Esophagus squamous epithelium (tissue), 5 donors: ENCODE measurements at places on chromosomes 6 and 20.
A peak's percentile ranks its signal among the peaks of the same experiment; 100 is the strongest.

DNA sequence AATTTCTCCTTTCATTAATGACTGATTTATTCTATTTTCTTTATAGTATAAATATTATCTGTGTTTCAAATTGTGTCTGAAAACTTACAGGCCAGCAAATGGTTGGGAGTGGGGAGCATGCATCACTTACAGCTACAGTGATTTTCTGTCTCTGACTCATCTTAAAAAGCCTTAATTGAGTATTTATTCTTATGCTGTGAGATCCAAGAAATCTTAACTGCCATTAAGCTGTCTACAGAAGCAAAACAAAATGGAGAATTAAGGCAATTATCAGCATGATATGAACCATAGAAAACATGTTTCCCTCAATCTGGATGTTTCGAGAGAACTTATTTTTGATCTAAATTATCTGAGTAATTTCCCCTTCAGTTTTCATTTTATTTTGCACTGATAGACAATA is 831.2 kb downstream of the KIF16B start:
- DNase-seq = no peak
- H3K27me3 ChIP-seq = no peaks in the 10 kb centered on the region
- no peak overlapping the region for H3K4me3 ChIP-seq
- H3K27ac ChIP-seq = no peak overlapping the region
- no peaks in the 10 kb centered on the region for H3K36me3 ChIP-seq

GRCh38 chr6:147507162-147508041 is 1.1 kb upstream of the SAMD5 start:
- peaks cover 53% of the 10 kb centered on the region for H3K4me1 ChIP-seq
- no peaks in the 10 kb centered on the region for H3K27me3 ChIP-seq
- no peaks in the 10 kb centered on the region for H3K36me3 ChIP-seq
- H3K4me3 ChIP-seq = peak overlapping the region; percentile 76
- H3K27ac ChIP-seq = peak overlapping the region; percentile 65

DNA sequence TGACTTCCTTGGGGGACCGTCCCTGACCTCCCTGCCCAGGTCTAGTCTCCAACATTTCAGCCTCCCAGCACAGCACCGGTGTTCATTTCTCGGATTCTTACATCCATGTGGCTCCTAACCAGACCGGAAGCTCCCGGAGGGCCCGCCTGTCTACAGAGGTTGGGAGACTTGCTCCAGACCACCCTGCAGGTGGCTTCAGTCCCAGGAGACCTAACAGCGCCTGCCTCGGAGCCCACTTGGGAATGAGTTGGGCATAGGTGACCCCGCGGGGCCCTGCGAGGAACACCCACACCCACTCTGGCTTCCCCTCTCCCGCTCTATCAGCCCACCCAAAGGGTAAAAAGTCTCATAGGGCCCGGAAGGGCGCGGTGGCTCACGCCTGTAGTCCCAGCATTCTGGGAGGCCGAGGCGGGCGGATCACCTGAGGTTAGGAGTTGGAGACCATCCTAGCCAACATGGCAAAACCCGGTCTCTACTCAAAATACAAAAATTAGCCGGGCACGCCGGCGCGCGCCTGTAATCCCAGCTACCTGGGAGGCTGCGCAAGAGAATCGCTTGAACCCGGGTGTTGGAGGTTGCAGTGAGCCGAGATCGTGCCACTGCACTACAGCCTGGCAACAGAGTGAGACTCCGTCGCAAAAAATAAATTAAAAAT is 5.4 kb downstream of the DPPA5 start:
- H3K4me1 ChIP-seq = no peaks in the 10 kb centered on the region
- H3K27me3 ChIP-seq = no peaks in the 10 kb centered on the region
- H3K27ac ChIP-seq = no peak overlapping the region
- DNase-seq = no peak
- H3K4me3 ChIP-seq = no peak overlapping the region
- no peaks in the 10 kb centered on the region for H3K36me3 ChIP-seq

- H3K27me3 ChIP-seq = no peaks in the 10 kb centered on the region
- no peaks in the 10 kb centered on the region for H3K36me3 ChIP-seq
- DNase-seq = no peak
- no peaks in the 10 kb centered on the region for H3K4me1 ChIP-seq
- no peak overlapping the region for H3K4me3 ChIP-seq
These were observed 168.4 kb downstream of the DOK5 start for GRCh38 chr20:54643761-54644160.

DNA sequence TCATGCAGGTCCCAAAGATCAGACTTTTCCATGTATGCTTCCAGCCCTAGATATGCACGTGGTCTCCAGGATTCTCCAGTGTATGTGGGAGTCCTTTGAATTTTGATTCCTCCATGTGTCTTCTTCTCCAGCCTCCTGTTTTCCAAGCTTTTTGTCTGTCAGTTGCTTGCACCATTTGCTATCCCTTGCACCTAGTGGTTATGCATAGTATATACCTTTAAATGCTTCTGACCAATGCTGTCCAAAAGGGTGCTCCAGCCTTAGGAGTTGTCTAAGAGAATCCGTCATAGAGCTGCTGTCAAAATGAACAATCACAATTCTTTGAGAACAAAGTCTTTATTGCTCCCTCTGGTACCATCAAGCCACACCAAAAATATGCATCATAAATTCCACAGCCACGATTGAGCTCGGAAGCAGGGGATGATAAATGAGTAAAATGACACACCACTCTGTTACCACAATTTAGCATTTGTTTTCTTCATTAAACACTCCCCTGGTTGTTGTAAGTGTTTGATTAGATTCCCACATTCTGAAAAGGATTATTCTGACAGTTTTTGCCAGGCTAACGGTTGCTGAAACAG is 706.2 kb upstream of the GJE1 start:
- H3K36me3 ChIP-seq = no peaks in the 10 kb centered on the region
- no peaks in the 10 kb centered on the region for H3K27me3 ChIP-seq
- H3K4me3 ChIP-seq = no peak overlapping the region
- H3K4me1 ChIP-seq = no peaks in the 10 kb centered on the region
- no peak for DNase-seq

GRCh38 chr20:16575390-16576140 is 2.3 kb upstream of the KIF16B start:
- H3K27ac ChIP-seq = peak overlapping the region; percentile 86
- H3K27me3 ChIP-seq = no peaks in the 10 kb centered on the region
- H3K4me1 ChIP-seq = peaks cover 3% of the 10 kb centered on the region
- peak overlapping the region; percentile 87 for H3K4me3 ChIP-seq
- no peaks in the 10 kb centered on the region for H3K36me3 ChIP-seq

DNA sequence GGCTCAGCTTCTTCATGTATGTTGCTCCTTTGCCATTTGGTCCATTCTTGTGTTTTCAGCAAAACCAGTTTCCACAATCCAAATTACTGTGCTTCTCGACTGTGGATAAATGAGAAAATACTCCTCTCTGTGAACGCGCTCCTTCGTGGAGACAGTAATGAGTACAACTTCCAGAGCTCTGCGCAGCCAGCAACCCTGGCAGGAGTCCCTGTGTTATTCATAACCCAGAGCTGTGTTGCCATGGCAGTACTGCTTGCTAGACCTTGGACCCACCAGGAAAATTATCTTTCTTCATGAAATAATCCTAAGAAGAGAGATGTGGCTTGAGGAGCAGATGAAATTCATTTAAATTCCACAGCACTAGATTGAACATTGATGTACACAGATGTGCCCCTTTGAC is 73.7 kb downstream of the SLC22A3 start:
- H3K4me3 ChIP-seq = no peak overlapping the region
- no peaks in the 10 kb centered on the region for H3K36me3 ChIP-seq
- no peaks in the 10 kb centered on the region for H3K27me3 ChIP-seq
- no peak for DNase-seq
- no peak overlapping the region for H3K27ac ChIP-seq

- H3K27ac ChIP-seq = no peak overlapping the region
- no peak overlapping the region for H3K4me3 ChIP-seq
- peaks cover 50% of the 10 kb centered on the region for H3K4me1 ChIP-seq
- no peaks in the 10 kb centered on the region for H3K36me3 ChIP-seq
These were observed 13.7 kb downstream of the EXOC2 start for GRCh38 chr6:679282-679681.

- H3K4me1 ChIP-seq = no peaks in the 10 kb centered on the region
- H3K36me3 ChIP-seq = no peaks in the 10 kb centered on the region
- DNase-seq = no peak
- H3K4me3 ChIP-seq = no peak overlapping the region
- H3K27me3 ChIP-seq = no peaks in the 10 kb centered on the region
These were observed 170.3 kb downstream of the CD109 start for GRCh38 chr6:73866305-73866704.

GRCh38 chr20:2364044-2364443 is 16.7 kb upstream of the TGM6 start:
- peaks cover 5% of the 10 kb centered on the region for H3K27me3 ChIP-seq
- H3K27ac ChIP-seq = no peak overlapping the region
- no peaks in the 10 kb centered on the region for H3K36me3 ChIP-seq
- no peaks in the 10 kb centered on the region for H3K4me1 ChIP-seq
- H3K4me3 ChIP-seq = no peak overlapping the region

DNA sequence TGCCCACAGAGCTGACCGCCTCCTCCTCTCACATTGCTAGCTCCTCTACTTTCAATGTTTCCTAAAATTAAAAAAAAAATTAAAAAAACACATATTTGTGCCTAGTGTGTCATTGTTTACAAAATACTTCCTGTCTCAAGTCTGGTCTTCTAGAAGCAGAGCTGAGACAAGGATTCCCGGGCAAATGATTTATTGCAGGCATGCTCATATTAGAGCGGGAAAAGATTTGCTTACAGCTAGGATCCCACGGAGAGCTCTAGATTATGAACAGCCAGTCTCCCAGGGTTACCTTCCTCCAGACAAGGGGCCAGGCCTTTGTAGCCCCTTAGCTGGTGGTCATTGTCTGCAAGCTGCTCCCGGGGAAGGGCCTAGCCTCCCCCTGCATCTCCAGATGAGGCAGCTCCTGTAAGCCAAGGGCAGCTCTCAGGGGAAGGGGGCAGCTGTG is 9.4 kb downstream of the PACSIN1 start:
- no peak for DNase-seq
- no peaks in the 10 kb centered on the region for H3K27me3 ChIP-seq
- H3K36me3 ChIP-seq = no peaks in the 10 kb centered on the region
- H3K27ac ChIP-seq = no peak overlapping the region
- no peak overlapping the region for H3K4me3 ChIP-seq
- no peaks in the 10 kb centered on the region for H3K4me1 ChIP-seq

GRCh38 chr6:119444642-119445557 is 95.3 kb upstream of the MAN1A1 start:
- H3K4me1 ChIP-seq = peaks cover 16% of the 10 kb centered on the region
- no peak overlapping the region for H3K4me3 ChIP-seq
- no peak for DNase-seq
- H3K27me3 ChIP-seq = no peaks in the 10 kb centered on the region
- H3K27ac ChIP-seq = no peak overlapping the region

- no peaks in the 10 kb centered on the region for H3K27me3 ChIP-seq
- no peak for DNase-seq
- no peaks in the 10 kb centered on the region for H3K4me1 ChIP-seq
These were observed 47.5 kb downstream of the FOXC1 start for GRCh38 chr6:1657116-1657770.

DNA sequence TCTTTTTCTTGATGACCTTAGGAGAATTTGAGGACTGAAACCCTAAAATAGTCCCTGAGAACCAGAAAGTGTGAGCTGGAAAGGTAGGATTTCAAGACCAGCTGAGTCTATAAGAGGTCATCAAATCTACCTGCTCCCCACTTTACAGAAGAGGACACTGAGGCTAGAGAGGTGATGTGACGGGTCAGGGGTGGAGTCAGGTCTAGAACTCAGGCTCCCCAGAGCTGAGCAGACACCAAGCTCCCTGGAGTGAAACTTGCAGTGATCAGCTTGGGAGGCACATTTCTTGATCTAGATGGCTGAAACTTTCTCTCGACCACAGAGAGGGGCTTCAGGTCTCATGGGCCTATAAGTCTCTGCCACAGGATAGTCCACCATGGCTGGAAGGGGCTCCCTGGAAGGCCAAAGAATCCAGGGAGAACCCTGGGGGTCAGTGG is 55.1 kb downstream of the HNF4A start:
- no peak overlapping the region for H3K27ac ChIP-seq
- DNase-seq = no peak
- no peaks in the 10 kb centered on the region for H3K36me3 ChIP-seq
- H3K27me3 ChIP-seq = no peaks in the 10 kb centered on the region
- peaks cover 26% of the 10 kb centered on the region for H3K4me1 ChIP-seq

- H3K36me3 ChIP-seq = no peaks in the 10 kb centered on the region
- no peaks in the 10 kb centered on the region for H3K27me3 ChIP-seq
- DNase-seq = no peak
- no peaks in the 10 kb centered on the region for H3K4me1 ChIP-seq
- H3K4me3 ChIP-seq = no peak overlapping the region
These were observed 45.2 kb upstream of the TFAP2A start for GRCh38 chr6:10460096-10460495.

GRCh38 chr6:108797951-108798669 is 50.1 kb upstream of the ARMC2 start:
- DNase-seq = no peak
- H3K4me3 ChIP-seq = no peak overlapping the region
- no peak overlapping the region for H3K27ac ChIP-seq
- H3K4me1 ChIP-seq = no peaks in the 10 kb centered on the region

DNA sequence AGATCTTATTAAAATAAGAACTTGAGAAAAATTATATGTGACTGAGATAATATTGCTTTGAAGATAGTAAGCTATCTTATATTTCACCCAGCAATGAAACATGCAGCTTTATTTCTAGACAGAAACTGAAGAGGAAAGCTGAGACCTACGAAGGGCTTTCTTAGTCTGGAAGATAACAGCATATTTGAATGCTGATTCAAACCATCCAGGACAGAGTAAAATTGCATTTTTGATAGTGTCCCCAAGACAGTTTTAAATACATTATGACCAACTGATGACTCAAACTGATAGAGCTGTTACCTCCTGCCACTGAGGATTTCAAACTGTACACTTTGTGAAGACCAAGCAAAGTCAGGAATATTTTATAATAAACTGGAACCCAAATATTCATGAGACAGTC is 409.6 kb downstream of the GRIK2 start:
- no peaks in the 10 kb centered on the region for H3K36me3 ChIP-seq
- H3K27ac ChIP-seq = no peak overlapping the region
- H3K4me3 ChIP-seq = no peak overlapping the region
- H3K4me1 ChIP-seq = no peaks in the 10 kb centered on the region

- DNase-seq = no peak
- H3K4me3 ChIP-seq = no peak overlapping the region
- no peaks in the 10 kb centered on the region for H3K27me3 ChIP-seq
- H3K27ac ChIP-seq = no peak overlapping the region
- H3K36me3 ChIP-seq = no peaks in the 10 kb centered on the region
These were observed 230.6 kb downstream of the TMEM242 start for GRCh38 chr6:157092736-157093135.

- H3K4me1 ChIP-seq = no peaks in the 10 kb centered on the region
- H3K36me3 ChIP-seq = no peaks in the 10 kb centered on the region
- no peak overlapping the region for H3K4me3 ChIP-seq
- H3K27me3 ChIP-seq = no peaks in the 10 kb centered on the region
- no peak overlapping the region for H3K27ac ChIP-seq
These were observed 7.2 kb upstream of the CCNC start for GRCh38 chr6:99575544-99576227.

- no peaks in the 10 kb centered on the region for H3K36me3 ChIP-seq
- H3K4me1 ChIP-seq = peaks cover 28% of the 10 kb centered on the region
- no peak for DNase-seq
These were observed 10.0 kb upstream of the HLA-DOA start for GRCh38 chr6:33019372-33019771.

- no peak for DNase-seq
- H3K36me3 ChIP-seq = no peaks in the 10 kb centered on the region
- H3K4me1 ChIP-seq = peaks cover 52% of the 10 kb centered on the region
- H3K27ac ChIP-seq = peak overlapping the region; percentile 0
- peak overlapping the region; percentile 9 for H3K4me3 ChIP-seq
These were observed 2.2 kb downstream of the PSORS1C1 start for GRCh38 chr6:31116661-31117385.

- H3K4me3 ChIP-seq = no peak overlapping the region
- peaks cover 5% of the 10 kb centered on the region for H3K27me3 ChIP-seq
- H3K27ac ChIP-seq = no peak overlapping the region
- DNase-seq = no peak
- H3K36me3 ChIP-seq = no peaks in the 10 kb centered on the region
These were observed 10.3 kb downstream of the SCRT2 start for GRCh38 chr20:665276-665675.
